ENCODE measurements at places on chromosomes 3 and 15.

DNA sequence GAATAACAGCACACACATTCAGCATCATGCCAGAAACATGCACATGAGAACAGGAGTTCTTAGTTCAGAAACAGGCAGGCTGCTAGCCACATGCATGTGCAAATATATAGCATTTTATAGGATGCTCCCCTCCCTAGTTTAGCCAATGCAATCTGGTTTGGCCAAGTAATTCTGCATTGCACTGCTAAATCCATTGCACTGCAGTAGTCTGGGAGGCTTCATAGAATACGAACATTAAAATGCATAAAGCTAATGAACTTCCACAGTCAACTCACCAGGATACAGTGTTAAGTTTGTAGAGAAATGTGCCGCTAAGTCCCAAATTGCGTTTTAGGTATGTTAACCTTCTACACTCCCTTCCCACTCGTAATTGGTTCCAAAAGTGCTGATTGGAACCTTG lies 41.8 kb downstream of the EHHADH start:
- no peak for DNase-seq

- DNase-seq = no peak
Measured at GRCh38 chr3:184682671-184683070, 29.2 kb downstream of the MAGEF1 start.

GRCh38 chr3:44981751-44982150 lies 5.7 kb downstream of the EXOSC7 start:
- no peak for DNase-seq

GRCh38 chr3:185488465-185488864 lies 10.4 kb downstream of the TMEM41A start:
- DNase-seq = no peak

DNA sequence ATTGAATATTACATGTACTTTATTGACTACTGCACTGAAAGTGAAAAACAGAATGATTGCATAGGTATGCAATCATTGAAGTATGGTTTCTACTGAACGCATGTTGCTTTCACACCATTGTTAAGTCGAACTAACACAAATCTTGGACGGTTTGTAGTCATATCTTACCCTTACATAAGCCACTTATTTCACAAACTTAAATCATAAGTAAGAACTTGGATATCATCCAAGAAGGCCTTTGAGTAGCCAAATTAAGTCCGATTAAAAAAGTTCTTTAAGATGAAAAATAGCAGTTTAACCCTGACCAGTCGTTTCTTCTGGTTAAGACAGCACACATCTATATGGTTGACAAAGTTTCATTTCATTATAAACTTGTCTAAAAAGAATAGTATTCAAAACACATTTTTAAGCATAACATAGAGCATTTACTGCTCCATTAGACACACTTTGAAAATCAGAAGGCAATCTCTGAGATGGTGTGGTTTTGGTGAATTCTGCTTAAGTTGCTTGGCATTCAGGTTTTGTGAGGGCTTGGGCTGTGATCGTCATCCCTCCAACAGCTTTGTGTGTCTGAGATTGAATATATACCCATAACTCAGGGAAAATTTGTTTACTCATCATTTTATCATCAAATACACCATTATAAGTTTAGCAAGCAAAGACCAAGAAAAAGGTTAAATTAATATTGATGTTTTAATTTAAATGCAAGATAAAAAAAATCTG lies 92.2 kb downstream of the NFKBIZ start:
- DNase-seq = no peak

Data from activated CD4-positive, alpha-beta T cell treated with anti-CD3 and anti-CD28 coated beads, Interleukin-2, amount 50 U/mL, for 4 hours (primary cell).